Activated naive CD8-positive, alpha-beta T cell treated with anti-CD3 and anti-CD28 coated beads, Interleukin-2, amount 10 ng/mL, durations not matched to agents 7 days and 5 days (primary cell): ENCODE measurements at places on chromosomes 1 and 21. TPM values are rescaled to one million over a fixed set of nuclear protein-coding genes. Genes with fewer than 3 reads are reported as not detected.
A peak's percentile ranks its signal among the peaks of the same experiment; 100 is the strongest.

PLEKHN1 gene
- total RNA-seq, result 4.8 TPM

- no peak overlapping the region for H3K27ac ChIP-seq
- H3K36me3 ChIP-seq, result peaks cover 5% of the 10 kb centered on the region
- H3K27me3 ChIP-seq, result no peaks in the 10 kb centered on the region
- no peak overlapping the region for H3K4me3 ChIP-seq
- H3K4me1 ChIP-seq, result peaks cover 3% of the 10 kb centered on the region
Observed at GRCh38 chr1:17027403-17027802, 15.7 kb upstream of the ATP13A2 start.

DNA sequence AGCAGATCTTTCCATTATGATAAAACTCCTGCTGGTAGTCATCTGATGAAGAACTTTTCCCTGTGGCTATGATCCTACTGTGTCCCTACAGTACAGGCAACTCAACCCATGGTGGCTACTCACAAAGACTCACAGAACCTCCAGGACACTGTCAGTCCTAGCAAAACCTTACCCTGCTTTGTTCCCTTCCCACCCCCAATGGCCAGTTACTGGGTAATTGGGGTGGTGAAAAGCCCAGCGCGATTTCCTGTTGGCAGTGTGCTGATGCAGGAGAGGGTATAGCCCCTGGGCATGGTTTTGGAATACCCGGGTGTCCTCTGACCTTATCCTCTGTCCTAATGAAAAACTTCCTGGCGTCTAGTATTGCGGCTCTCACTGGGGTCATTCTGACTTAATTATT is 533 bp upstream of the RGL1 start:
- H3K27ac ChIP-seq, result no peak overlapping the region
- no peak for DNase-seq
- peaks cover 7% of the 10 kb centered on the region for H3K36me3 ChIP-seq
- peak overlapping the region; percentile 90 for H3K4me3 ChIP-seq

DNA sequence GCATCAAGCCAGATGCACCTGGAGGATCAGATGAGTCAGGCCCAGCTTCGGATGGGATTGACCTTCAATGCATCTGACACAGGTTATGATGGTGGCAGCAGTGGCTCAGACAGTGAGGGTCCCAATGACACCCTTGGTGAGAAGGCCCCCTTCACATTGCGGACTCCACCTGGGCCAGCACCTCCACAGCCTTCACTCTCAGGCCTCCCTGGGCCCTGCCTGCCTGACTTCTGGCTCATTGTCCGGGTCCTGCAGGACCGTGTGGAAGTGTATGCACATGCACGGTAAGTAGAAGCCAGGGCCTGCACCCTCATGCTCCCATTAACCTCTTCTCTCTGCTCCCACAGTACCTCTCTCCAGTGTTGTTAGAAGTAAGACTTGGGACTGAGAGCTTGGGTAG is 20.8 kb downstream of the HYI start:
- H3K4me1 ChIP-seq, result no peaks in the 10 kb centered on the region
- DNase-seq, result no peak
- H3K27me3 ChIP-seq, result no peaks in the 10 kb centered on the region
- H3K4me3 ChIP-seq, result no peak overlapping the region
- no peak overlapping the region for H3K27ac ChIP-seq

GRCh38 chr1:65097076-65097475 is 50.9 kb upstream of the AK4 start:
- H3K4me3 ChIP-seq, result no peak overlapping the region
- no peaks in the 10 kb centered on the region for H3K36me3 ChIP-seq

DAB1 gene
- 0.54 TPM for total RNA-seq

GRCh38 chr1:181189691-181190363 is 101.3 kb downstream of the IER5 start:
- H3K27me3 ChIP-seq, result peaks cover 21% of the 10 kb centered on the region
- no peaks in the 10 kb centered on the region for H3K36me3 ChIP-seq

DNA sequence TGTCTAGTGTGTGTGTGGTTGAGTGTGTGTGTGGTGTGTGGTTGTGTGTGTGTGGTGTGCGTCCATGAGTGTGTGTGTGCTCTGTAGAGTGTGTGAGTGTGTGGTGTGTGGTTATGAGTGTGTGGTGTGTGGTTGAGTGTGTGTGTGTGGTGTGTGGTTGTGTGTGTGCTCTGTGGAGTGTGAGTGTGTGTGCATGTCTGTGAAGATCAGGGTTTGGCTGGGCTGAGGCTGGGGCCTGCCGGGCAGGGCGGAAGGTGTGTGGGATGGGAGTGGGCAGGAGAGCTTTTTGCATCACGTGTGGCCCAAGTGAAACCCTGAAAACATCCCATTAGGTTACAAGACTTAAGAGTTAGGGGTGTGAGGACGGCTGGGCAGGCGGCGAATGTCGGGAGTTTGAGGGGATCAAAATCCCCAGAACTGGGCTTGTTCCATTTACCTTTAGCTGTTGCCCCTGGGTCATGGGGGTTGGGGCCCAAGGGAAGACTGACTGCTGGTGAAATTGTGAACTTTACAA is 2.9 kb upstream of the FCMR start:
- peaks cover 23% of the 10 kb centered on the region for H3K4me1 ChIP-seq
- no peak overlapping the region for H3K4me3 ChIP-seq
- H3K27ac ChIP-seq, result no peak overlapping the region
- H3K36me3 ChIP-seq, result peaks cover 3% of the 10 kb centered on the region
- H3K27me3 ChIP-seq, result no peaks in the 10 kb centered on the region

GRCh38 chr1:209150114-209150513 is 433.4 kb upstream of the CAMK1G start:
- no peaks in the 10 kb centered on the region for H3K4me1 ChIP-seq
- no peak overlapping the region for H3K27ac ChIP-seq
- H3K27me3 ChIP-seq, result peaks cover 3% of the 10 kb centered on the region
- DNase-seq, result no peak

DNA sequence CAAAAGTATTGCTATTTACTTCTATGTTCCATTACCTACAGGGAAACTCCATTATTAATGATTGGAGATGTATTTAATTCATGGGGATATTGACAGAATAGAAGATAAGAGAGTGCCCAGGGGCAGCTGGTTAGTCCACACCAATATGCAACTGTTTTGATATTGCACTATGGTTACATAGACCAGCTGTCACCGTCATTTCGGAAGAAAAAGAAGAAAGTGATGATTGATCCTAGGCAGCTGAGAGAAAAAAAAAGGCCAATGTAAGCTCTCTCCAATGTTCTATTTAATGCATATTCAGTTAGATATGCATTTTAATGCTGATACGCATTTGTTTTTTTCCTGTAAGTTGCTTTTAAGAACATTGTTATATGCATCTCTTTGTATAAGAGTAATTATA is 1367.2 kb downstream of the KCNT2 start:
- no peak overlapping the region for H3K4me3 ChIP-seq
- H3K27me3 ChIP-seq, result no peaks in the 10 kb centered on the region
- no peak for DNase-seq
- no peaks in the 10 kb centered on the region for H3K36me3 ChIP-seq
- no peak overlapping the region for H3K27ac ChIP-seq
- H3K4me1 ChIP-seq, result no peaks in the 10 kb centered on the region

GRCh38 chr1:218886101-218886871 is 287.4 kb upstream of the LYPLAL1 start:
- no peaks in the 10 kb centered on the region for H3K36me3 ChIP-seq
- no peak overlapping the region for H3K4me3 ChIP-seq
- no peak for DNase-seq
- H3K27ac ChIP-seq, result no peak overlapping the region

ELAPOR1 gene
- total RNA-seq, result 5.3 TPM

GRCh38 chr1:1914101-1914970 is 724 bp upstream of the CALML6 start:
- peaks cover 5% of the 10 kb centered on the region for H3K4me1 ChIP-seq
- peaks cover 4% of the 10 kb centered on the region for H3K27me3 ChIP-seq
- H3K36me3 ChIP-seq, result no peaks in the 10 kb centered on the region
- no peak overlapping the region for H3K4me3 ChIP-seq
- DNase-seq, result no peak
